NT2/D1 (cell line): ENCODE measurements at places on chromosomes 6 and 20.

DNA sequence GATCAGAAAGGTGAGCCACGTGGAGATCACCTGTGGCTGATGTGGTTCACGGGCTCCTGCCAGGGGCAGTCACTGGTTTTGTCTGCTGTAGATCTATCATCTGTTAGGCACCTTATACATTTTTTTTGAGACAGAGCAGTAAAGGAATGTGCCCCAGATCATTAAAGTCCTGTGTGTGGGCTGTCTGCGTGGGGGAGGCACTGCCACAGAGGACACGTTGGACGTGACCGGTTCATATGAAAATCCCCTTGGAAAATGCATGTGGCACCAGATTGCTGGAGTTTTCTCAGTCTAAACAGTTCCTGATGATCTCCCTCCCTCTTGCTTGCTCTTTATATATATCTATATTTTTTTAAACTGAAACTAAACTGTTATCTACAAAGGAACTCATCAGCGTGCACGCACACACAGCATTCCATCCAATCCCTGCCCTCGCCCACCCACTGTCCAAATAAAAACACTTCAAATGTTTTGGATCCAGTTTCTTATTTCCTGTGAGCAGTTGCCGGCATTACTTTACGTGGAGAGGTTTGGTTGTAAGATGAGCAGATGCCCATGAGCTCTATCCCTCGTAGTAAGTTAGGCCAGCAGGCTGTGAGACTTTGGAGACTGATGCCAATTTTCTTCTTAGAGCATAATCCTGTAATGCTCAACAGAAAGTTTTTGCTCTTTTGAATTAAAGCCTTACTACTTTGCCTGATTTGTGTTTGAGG lies 161.6 kb upstream of the EXOC2 start:
- no peak for DNase-seq

DNA sequence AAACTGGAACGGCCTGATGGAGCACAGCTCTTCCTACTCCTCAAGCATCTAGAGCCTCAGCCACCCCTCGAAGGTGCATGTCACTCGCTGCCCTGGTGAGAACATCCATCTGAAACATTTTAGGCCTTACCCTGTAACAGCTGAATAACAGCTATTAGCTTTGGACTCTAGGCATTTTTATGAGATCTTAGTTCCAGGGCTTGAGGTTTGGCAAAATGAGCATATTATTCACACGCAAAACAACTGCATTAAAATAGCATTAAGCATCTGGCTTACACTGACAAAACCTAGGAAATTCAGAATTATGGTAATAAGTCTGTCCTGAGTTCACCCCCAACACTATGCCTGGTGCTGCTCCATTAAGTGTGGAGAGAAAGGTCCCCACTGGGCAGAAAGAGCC lies 56.1 kb downstream of the ADAT2 start:
- DNase-seq: no peak

DNA sequence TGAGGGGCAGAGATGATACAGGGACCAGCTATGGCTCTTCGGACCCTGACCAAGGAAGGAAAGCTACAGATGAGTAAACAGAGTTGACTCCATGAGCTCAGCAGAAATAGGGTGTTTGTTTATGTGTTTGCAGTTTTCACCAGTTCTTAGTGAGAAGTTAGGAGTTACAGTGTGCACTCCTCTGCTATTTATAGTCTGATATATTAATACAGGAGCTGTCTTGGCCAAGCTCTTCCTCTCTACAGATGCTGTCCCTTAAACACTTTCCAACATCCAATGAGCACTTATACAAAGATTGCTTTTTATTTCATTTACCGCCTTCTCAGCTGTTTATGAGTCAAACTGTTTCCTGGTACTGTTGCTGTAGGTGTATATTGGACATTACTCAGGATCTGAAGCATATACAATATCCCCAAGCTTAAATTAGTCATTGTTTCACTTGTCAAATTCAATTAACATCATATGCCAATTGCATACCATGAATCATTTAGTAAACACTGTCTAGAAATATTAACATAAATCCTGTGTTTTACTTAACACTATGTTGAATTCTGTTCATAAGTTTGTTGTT lies 618.0 kb downstream of the PRKN start:
- DNase-seq: no peak

GRCh38 chr20:571754-572441 lies 28.3 kb upstream of the CSNK2A1 start:
- DNase-seq: no peak

DNA sequence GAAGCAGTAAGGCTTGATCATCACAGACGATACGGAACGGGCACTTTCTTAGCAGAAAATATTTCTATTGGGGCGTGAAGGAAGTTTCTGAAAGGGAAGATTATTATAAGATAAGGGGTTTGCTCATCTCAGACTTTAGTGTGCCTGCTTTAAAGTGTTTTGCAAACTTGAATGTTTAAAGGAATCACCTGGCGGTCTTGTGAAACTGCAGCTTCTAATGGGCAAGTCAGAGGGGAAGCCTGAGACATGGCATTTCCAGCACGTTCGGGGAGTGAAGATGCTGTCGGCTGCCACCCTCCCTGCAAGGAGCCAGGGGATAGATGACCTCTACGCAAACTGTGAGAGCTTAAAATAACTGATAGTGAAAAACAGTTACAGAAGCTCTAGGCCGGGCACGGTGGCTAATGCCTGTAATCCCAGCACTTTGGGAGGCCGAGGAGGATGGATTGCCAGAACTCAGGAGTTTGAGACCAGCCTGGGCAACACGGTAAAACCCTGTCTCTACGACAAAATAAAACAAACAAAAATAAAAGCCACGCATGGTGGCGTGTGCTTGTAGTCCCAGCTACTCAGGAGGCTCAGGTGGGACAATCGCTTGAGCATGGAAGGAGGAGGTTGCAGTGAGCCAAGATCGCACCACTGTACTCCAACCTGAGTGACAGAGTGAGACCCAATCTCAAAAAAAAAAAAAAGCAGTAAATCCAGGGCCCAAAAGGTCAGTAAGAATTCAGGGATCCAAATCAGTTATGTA lies 2.3 kb upstream of the KIF16B start:
- DNase-seq: no peak
